ENCODE measurements at places on chromosomes 1 and 21.

DNA sequence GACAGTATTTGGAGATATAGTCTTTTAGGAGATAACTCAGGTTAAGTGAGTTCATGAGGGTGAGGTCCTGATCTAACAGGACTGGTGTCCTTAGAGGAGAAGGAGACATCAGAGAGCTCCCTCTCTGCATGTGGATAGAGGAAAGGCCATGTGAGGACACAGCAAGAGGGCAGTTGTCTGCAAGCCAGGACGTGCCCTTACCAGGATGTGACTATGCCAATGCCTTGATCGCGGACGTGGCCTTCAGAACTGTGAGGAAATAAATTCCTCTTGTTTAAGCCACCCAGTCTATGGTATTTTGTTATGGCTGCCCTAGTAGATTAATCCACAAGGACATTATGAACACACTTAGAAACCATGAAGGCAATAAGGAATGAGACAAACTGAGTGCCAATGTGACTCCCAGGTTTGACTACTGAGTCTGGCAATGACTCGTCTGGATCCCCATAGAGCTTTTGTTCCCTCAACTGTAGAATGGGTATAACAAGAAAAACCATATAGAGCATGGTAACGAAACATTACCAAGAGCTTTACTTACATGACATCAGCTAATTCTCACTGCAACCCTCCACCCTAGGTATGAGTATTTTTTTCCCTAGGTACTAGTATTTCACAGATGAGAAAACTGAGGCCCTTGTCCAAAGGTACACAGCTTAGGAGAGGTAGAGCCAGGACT, 6.5 kb downstream of the URB1 start:
- no peak for DNase-seq

- peak; percentile 83 for DNase-seq
Observed at GRCh38 chr21:26918323-26919079, 48.4 kb downstream of the ADAMTS5 start.

DNA sequence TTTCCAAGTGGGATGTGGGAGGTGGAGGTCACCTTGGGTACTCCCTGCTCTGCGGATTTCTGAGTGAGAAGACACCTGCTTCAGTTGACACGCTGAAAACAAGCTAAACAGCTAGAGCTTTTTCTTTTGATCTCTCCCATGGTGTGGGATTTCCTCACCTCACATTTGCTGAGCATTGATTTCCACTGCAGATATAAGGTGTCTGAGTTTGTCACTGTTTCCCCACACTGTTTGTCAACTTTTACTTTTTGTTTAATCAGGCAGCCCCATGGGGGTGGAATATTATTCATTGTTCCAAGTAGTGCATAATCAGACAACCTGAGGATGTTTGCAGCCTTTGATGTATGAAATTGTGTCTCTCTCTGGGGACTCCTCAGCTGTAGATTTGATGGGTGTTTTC, 49.5 kb downstream of the FASLG start:
- no peak for DNase-seq

DNA sequence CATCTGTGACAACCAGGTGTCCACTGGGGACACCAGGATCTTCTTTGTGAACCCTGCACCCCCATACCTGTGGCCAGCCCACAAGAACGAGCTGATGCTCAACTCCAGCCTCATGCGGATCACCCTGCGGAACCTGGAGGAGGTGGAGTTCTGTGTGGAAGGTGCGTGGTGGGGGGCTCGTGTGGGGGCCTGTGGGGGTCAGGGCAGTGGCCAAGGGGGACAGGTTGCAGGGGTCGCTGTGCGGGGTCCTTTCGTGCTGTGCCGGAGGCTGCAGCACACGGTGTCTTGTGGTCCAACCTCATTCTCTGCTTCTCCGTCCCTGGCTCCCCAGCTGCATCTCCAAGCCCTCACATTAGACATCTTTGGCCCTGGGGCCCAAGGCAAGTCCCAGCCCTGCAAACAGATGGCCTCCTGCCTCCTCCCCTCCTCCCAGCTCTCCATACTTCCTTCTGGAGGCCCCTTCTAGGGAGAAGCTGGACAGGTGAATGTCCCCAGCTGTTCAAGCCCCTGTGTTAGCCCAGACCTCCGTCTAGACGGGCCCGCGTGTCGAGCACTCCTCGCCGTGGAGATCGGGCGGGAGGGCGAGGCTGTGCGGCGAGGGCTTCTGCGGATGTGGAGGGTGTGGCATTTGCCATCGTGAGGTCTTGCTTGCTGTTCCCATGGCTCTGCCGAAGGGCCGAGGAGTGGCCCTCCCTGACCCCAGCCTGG, 2.5 kb downstream of the AGRN start:
- DNase-seq = no peak

GRCh38 chr1:11875094-11875493, 16.3 kb upstream of the NPPB start:
- no peak for DNase-seq

DNA sequence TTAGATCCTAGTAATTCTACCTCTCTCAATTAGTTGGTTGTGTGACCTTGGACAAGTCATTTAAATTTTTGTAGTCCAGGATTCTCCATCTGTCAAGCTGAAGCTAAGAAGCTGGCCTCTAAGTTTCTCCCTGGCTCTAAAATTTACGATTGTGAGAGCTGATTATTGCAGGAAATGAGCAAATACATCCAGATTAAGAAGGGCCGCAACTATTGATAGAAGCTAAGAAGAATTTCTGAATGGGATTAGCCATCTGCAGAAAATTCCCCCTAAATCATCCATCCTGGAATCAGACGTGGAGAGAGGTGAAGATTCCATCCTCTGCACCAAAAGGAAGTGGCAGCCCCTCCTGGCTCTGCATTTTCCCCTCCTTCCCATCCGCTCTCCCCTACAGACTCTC, 55.0 kb downstream of the HIVEP3 start:
- DNase-seq = no peak

DNA sequence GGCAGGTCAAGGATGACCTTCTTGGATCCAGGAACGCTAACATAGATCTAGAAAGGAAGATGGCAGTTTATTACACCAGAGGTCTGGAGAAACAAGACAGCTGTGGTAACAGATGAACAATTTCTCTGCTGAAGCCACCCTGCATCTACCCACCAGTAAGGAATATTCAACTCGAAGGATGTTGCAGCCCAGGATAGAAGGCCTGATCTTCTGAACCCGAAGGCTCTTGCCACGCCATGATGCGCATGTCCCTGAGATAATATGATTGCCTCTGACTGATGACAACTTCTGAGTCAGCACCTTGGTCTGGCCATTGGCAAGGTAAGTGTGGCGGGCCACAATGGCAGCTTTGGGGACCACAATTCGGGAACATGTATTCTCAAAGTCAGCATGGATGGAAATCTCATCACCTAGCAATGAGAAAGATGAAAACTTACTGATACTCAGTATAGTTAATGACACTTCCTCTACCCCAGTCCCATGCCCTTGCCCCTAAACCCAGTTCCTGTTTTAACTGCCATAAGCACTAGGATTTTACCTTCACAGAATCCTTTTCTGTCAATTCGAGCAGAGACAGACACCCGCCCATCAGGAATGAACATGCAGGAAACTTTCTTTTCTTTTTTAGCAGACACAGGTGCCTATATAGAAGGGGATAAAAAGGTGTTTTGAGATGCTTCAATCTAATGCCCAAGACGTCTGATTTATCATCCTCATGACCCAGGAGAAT, 1.8 kb downstream of the TXNIP start:
- DNase-seq = no peak

GRCh38 chr1:208855403-208855802, 611.2 kb upstream of the PLXNA2 start:
- no peak for DNase-seq

- no peak for DNase-seq
Observed at GRCh38 chr1:30283199-30283962, 440.0 kb downstream of the MATN1 start.

GRCh38 chr1:11617314-11617713, 36.9 kb downstream of the FBXO2 start:
- DNase-seq = no peak

DNA sequence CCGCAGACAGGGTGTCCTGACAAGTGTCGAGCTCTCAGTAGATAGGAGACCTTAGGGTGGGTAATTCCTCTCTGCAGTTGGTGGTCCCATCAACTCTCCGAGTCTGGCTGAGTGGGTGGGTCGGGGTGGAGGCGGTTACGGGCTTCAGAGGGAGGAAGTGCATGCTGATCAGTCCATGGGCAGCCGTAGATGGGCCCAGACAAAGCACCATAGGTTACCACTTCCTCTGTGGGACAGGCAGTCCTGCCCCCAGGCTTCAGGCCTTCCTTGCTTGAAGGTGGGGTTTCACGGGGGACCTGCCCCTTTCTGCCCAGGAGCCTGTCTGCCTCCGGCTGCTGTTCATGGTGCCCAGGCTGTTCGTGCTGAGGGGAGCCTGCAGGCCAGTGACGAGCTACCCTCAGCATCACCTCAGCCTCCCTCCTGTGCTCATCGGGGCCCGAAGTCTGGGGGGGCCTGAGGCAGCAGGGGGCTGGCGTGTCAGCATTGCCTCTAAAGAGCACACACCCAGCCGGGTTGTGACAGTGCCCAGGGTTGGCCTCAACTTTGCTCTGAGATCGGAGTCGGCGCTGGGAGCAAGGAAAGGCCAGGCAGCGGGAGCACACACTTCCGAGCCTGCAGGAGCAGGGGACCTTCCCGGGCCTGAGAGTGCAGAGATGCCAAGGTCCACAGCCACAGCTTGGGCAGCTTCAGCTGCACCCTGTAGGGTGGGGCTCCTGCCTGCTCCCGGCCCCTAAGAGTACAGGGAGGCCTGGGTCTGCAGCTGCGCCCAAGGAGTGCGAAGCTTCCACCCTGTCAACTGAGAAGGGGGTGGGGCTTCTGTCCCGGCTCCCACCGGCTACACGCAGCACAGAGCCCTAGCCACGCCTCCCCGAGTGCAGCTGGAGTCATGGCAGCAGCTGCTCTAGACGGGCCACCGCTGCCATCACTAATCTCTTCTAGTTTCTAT, 225.4 kb upstream of the NRIP1 start:
- no peak for DNase-seq

GRCh38 chr1:24905355-24905978, 24.6 kb downstream of the RUNX3 start:
- no peak for DNase-seq

DNA sequence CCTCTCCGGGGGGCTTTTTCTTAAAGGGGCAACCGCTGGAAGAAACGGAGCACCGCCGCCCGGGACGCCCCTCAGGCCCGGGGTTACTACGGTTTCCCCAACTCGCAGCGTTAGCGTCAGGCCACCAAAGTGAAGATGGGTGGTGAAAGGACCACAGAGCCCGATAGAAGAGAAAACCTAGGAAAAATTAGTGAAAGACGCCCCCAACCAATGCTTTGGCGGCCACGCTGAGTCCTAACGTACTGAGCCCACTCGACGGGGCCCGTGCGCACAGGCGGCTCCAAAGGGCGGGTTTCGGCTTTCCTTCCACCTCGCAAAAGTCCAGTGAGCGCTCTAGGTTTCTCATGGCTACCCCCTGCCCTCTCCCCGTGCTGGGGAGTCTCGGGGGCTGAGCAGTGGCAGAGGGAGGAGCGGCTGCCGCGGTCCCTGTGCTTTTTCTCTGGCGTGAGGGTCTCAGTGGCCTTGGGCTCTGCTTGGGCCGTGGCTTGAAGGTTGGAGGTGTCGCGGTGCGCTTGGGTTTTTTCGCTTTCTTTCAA, 12.2 kb upstream of the SPEN start:
- DNase-seq = no peak

GRCh38 chr1:165697491-165697880, 876 bp downstream of the ALDH9A1 start:
- DNase-seq = no peak

DNA sequence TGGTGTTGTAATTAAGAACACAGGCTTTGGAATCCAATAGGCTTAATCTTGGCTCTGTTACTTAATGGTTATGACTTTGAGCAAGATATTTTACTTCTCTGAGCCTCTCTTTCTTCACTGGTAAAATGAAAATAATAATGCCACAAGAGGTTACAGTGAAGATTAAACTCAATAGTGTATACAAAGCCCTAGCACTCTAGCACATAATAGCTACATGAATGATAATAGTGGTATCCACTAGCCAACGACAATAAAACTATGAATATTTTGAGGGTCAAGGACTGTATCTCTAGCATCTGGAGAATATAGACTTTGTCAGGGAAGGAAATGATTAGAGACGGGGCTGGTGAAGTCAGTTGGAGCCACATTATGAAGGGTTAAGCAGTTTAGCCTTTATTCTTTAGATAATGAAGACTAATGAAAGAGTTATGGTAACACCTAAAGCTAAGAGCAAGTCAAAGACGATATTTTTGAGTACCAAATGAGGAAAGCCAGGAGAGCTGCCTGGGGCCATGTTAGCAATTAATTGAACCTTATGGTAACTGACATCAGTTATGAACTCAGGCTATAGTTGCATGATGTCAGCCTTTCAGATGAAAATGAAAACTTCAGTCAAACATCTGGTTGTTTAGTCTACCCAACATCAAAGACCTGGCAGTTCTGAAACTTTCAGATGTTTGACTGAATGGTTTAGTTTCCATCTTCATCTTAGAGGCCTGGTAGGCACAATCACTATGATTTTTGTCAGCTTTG, 32.8 kb upstream of the RNF11 start:
- no peak for DNase-seq

- DNase-seq = no peak
Observed at GRCh38 chr1:88043834-88044233, 640.2 kb upstream of the PKN2 start.

Data from GM04504 (cell line).